ENCODE measurements at places on chromosomes 1 and 21.

- no peak for DNase-seq
Observed at GRCh38 chr1:206049293-206049692, 3.7 kb upstream of the RHEX start.

DNA sequence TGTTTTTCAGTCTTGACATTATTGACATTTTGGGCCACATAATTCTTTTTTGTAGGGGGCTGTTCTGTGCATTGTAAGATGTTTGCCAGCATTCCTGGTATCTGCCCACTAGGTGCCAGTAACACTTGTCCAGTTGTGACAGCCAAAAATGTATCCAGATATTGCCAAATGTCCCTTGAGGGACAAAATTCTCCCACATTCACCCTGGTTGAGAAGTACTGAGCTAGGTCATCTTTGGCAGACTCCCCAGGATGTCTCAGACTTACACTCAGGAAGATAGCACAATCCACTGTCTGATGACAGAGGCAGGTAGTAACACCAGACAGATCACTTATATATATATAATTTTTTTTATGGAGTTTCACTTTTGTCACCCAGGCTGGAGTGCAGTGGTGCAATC, 5.9 kb downstream of the CD48 start:
- no peak for DNase-seq

- DNase-seq = no peak
Observed at GRCh38 chr21:33518899-33519298, 23.0 kb downstream of the GART start.

GRCh38 chr1:67771749-67772148, 61.5 kb downstream of the GNG12 start:
- DNase-seq = no peak

- no peak for DNase-seq
Observed at GRCh38 chr21:23624281-23624680, 1983.0 kb downstream of the MRPL39 start.

GRCh38 chr21:26490771-26491170, 82.3 kb downstream of the CYYR1 start:
- DNase-seq = no peak

DNA sequence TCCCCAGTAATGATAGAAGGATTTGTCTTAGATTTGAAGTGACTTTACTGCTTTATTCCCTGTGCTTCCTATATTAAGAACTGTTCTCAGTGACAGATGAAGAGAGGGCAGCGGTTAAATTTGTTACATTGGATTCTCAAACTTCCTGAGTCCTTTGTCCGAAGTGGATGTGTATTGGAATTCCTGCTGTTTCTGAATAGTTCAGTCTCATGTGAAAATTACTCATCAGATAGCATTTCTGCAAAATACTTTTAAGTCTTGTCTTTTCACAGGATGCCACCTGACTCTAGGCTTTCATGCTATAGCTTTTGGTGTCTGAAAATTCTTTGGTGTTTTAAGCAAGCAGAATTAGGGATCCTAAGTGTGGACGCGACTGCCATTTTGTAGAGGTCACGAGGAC, 83.6 kb downstream of the PRDM2 start:
- DNase-seq = no peak
